ENCODE measurements at places on chromosomes 7 and 10.

GRCh38 chr7:99551767-99552463, at the start of gene FAM200A:
TSS of gene FAM200A (minus strand) at chr7:99552114. CDS start at chr7:99548407, 3,707 bp downstream.
- peak; percentile 84 for DNase-seq

GRCh38 chr10:100894589-100895294, 18.0 kb upstream of the SLF2 start:
- no peak for DNase-seq

- DNase-seq: peak; percentile 82
Measured at GRCh38 chr7:128135515-128136214, 104.4 kb upstream of the LRRC4 start.

GRCh38 chr7:136079478-136079892, 102.3 kb upstream of the MTPN start:
- no peak for DNase-seq

DNA sequence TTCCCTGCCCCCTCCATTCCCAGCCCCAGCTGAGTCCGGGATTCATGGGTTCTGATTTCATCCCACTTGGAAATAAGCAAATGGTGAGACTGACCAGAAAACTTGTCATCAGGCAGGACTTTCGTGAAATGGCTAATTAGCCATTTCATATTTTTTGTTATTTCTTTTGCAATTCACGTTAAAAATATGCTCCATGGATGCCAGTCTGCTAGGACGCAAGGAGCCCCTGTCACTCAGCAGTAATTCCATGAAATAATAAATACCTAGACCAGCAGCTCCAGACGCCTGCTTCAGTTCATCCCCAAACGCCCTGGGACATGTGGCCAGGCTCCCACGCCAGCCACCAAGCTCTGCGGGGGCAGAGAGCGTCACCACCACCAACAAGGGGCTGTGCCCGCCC, 111.0 kb downstream of the TRIL start:
- no peak for DNase-seq

Measured in posterior cingulate gyrus (tissue), 11 donors.